ENCODE measurements at places on chromosomes 13 and 19.

DNA sequence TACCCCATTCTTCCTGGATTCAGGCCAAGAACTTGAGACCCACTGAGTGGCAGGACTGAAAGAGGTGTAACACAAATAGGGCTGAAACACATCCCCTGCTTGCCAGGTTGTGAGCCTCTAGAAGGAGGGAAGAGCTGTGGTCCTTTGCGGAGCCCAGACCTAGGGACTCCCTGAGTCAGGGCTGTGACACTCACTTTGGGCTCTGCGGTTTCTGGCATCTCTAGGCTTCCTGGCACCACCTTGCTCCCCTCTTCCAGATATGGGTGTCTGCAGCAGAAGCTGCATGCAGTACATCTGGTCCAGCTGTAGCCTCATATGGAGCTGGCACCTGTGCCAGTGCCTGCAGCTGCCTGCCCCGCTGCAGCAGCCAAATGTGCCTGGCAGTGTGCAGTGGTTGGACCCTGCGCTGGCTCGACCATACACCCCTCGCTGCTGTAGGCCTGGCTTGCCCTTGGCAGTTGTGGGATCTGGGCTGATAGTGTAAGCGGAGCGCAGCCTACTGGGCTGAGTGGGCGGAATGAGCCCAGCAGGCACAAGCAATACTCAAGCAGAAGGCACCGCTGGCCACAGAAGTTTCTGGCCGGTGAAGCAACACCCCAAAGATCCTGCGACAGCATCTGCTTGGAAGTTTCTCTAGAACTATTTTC, 290.4 kb downstream of the SLITRK6 start:
- DNase-seq, result no peak

DNA sequence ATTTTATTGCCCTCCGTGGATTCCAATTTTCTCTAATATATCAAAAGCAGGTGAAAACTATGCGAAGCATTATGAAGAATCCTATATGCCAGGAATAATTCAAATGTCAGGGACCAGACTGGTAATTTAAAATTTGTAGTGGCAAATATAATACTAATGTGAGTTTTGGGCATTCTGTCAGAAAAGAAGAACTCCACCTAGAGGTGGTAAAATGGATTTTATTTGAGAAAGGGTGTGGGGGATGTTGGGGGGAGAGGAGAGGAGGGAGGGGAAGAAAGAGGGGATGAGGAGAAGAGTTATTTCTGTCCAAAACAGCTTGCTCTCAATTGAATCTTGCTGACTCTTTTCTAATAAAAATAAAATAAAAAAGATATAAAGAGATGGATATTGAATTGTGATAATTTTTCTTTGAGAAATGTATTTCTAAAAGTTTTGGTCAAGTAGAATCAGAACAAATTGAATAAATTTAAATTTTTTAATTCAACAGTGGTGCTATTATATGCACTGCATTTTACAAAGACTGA, 929.3 kb upstream of the SLITRK5 start:
- no peak for DNase-seq

- DNase-seq, result no peak
Measured at GRCh38 chr13:62710787-62711186, 1295.1 kb upstream of the PCDH20 start.

- DNase-seq, result no peak
Measured at GRCh38 chr19:45881909-45882528, 3.9 kb downstream of the IRF2BP1 start.

- no peak for DNase-seq
Measured at GRCh38 chr19:5828661-5829566, 10.6 kb downstream of the FUT6 start.

DNA sequence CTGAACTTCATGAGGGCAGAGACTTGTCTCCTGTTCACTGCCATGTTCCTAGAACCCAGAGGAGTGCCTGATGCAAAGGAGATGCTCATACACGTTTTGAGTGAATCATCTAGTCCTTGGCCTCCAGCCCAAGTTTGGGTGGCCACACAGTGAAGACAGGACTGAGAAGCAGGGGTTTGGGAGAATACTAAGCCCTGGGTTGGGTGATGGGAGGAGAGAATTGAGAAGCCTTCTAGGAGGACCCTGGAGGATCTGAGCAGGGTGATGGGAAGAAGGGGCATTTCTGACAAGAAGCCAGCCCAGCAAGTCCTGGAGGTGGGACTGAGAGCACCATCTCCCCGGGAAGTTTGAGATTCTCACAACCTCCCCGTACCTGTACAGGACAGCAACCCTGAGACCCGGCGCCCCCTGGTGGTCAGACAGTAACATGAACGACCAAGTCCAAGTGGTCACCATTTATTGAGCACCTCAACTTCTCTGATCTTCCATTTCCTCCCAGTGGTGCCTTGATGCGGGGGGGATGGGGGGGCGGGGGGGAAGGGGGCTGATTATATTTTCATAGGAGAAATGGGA, 11.0 kb downstream of the CTU1 start:
- DNase-seq, result peak; percentile 51

DNA sequence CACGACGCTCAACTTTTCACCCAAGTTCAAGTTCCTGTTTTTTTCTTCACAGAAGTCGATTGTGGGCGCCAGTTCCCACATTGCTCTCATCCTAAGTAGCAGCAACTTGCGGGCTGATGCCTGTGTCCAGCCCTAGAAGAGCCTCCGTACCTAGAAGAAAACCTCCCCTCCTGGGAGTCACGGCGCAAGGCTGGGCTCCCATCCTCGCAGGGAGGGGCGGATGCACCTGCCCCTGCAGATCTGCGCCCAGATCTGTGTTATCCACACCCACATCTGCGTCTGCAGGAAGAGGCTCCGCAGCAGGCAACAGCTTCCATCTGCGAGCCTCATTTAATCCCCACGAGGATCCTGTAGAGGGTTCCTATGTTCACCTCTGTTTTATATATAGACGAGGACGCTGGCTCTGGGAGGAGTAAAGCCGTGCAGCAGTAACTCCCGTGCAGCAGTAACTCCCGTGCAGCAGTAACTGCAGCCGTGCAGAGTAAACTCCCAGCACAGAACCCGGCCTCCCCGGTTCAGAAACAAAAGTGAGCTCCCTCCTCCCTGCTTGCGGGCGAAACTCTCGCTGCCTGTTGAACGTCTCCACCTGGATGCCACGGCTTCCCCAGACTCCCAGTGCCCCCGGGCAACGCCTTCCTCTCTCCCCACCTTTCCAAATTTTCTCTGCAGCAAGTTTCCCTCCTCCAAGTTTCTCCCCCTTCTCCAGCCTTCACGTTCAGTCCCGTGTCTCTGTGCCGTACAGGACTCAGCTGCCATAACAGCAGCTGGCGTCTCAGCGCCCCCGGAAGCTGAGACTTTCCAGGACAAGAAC, 23.5 kb upstream of the LAIR1 start:
- DNase-seq, result peak; percentile 34

GRCh38 chr13:25731536-25731935, 320.3 kb downstream of the SHISA2 start:
- DNase-seq, result no peak

DNA sequence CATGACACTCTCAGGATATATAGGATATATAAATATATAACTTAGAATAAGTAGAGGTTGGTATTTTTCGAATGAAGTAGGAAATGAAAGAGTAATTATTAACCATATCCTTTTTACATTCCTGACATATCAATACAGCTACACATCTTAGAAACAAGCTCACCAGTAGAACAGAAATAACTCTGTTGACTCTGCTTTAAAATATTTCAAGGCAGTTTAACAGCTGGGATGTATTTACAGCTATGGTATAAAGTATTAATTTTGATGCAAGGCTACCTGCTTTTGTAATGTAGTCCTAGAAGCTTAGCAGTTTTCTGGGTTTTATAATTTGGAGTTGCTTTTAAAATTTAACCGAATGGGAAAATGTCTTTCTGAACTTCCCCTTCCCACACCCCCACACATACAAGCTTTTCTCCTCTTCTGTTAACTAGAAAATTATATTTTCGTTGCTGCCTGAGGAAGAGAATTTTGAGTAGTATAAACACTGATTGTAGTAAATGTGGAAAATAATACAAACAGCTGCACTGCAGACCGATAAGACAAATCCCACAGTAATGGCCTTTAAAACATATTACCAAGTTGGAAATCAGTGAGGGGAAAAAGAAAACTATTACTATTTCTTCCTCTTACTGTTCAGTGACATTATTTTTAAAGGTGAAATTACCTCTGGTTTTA, 147.7 kb downstream of the GGACT start:
- no peak for DNase-seq

- DNase-seq, result peak; percentile 85
Measured at GRCh38 chr19:45955905-45956608, 17.6 kb downstream of the NOVA2 start.

DNA sequence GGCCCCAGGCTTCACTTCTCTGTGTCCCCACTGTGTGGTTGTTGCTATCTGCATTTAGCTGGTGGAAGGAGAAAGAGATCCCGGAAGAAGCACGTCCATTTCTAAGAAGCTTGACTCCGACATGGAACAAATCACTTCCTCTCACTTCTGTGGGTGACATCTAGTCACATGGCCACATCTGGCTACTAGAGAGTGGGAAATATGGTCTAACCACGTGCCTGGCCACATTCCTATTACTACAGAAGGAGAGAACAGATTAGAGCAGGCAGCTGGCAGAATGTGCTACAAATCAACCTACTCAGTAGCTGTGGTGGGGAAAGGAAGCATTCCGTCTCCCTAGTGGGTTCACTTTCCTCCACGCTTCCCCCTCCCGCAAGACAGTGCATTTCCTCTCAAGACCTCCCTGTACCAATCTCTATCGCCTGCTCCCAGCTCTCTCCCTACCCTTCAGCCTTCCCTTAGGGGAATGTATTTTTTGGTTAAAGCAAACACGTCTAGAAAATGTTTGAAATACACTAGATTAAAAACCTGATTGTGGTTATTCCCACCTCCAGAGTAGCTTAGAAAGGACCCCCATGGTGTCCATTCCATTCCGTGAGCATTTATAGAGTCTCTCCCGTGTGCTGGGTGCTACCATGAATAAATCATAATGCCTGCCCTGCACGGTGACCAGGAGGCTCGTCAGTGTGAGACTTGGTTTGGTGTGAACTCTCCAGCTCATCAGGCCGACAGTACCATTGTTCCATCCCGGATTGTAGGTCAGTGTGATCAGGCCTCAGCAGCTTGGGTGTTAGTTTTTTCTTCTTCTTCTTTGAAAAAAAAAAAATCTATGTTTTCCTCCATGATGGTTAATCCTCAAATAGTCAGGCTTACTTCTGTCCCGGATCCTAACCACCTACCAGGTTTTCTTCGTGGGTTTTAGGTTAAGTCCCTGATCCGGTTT, 8.0 kb upstream of the AMER2 start:
- DNase-seq, result peak; percentile 23

GRCh38 chr13:60410299-60410698, 13.3 kb downstream of the TDRD3 start:
- no peak for DNase-seq

DNA sequence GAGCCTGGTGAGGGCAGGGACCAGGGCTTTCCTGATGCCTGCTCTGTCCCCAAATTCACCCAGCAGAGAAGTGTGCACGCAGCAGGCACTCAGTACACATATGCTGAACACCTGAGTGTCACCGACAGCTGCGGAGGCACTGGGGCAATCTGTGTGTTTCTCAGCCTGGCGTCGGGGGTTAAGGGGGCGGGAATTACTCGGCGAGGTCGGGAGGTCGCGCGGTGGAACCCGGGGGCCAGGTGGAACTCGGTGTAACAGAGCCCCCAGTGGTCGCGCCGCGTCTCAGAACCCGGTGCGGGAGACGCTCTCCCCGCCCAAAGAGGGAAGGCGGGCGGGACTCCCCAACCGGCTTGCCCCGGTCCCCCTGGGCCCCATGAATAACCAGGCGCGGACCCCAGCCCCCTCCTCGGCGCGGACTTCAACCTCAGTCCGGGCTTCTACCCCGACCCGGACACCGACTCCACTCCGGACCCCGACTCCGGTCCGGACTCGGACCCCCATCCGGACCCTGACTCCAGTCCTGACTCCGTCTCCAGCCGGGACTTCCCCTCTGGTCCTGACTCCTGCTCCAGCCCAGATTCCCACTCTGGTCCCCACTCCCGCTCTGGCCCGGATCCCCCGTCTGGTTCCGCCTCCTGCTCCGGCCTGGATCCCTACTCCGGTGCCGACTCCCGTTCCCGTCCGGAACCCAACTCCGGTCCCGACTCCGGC, at the start of gene SELENOV:
Gene SELENOV (plus strand): TSS at position 300 of the 711 bp plus-strand sequence. CDS start 74 bp downstream, at position 374.
- no peak for DNase-seq

Measured in nucleus accumbens (tissue), 56 donors.